ENCODE measurements at places on chromosomes 4 and X. TPM values are rescaled to one million over a fixed set of nuclear protein-coding genes. Genes with fewer than 3 reads are reported as not detected.

The FAM114A1 gene
- total RNA-seq: 507 TPM

The TLR2 gene
- total RNA-seq: under 0.01 TPM

The DUSP9 gene
- under 0.01 TPM for total RNA-seq

The HPGDS gene
- total RNA-seq: not detected

The GYPB gene
- not detected for total RNA-seq

The CD38 gene
- not detected for total RNA-seq
